ENCODE measurements at places on chromosomes 1 and 21.

GRCh38 chr1:206517784-206518183 lies 10.5 kb downstream of the RASSF5 start:
- no peak for DNase-seq

DNA sequence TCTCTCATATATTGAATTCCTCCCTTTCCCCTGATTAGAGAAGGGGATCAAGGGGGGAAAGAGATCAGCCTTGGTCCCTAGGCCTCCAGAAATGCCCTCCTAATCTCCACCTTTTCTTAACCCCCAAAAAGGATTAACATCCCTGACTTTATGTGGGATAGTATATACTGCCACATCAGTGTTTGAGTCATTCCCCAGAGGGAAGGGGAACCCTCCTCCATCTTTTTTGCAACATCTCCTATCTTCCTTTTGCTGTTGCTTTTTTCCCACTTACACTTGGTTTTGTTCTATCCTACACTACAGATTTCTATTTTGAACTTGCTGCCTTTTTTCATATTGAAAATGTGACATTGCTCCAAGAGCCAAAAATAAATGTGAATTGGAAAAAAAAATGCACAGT lies 65.4 kb upstream of the PODN start:
- DNase-seq, result no peak

- DNase-seq, result no peak
Measured at GRCh38 chr1:234554698-234555311, 55.2 kb downstream of the IRF2BP2 start.

- no peak for DNase-seq
Measured at GRCh38 chr21:44735821-44736220, 24.4 kb upstream of the TSPEAR start.

- no peak for DNase-seq
Measured at GRCh38 chr1:33972676-33973395, 109.0 kb downstream of the HMGB4 start.

DNA sequence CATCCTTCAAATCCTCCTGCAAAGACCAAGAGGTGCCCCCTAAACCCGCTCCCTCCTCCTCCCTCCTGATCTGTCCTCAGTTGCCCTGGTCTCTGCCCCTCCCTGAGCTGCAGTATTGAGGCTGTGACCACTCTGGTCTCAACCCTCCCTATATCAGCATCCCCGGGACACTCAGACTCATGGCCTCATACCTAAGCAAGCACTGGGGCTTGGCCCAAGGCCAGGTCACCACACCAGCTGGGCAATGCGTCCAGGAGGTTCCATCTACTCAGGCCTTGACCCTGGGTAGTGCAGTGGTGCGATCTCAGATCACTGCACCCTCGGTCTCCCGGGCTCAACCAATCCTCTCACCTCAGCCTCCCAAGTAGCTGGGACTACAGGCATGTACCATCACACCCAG lies 9.8 kb downstream of the KIF17 start:
- no peak for DNase-seq

- DNase-seq, result no peak
Measured at GRCh38 chr1:37676281-37677142, 15.8 kb upstream of the CDCA8 start.

GRCh38 chr21:45040157-45040711 lies 34.1 kb upstream of the ADARB1 start:
- no peak for DNase-seq

DNA sequence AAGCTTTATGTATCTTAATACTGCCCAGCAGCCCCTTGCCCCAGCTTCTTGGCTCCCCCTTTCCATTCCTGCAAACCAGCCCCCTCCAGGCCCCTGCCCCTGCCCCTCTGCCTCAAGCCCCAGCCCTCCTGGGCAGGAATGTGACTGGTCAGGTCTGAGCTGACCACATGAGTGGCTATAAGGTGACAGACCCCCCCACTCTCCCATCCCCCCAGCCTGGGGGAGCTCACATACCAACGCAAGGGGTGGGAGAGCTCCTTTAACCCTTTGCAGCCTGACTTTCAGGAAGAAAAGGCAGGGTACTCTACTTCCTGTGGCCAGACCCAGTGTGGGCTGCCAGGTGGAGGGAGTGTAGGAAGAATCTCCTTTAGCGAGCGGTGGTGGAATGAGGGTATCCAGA lies 33.2 kb downstream of the AHDC1 start:
- no peak for DNase-seq

DNA sequence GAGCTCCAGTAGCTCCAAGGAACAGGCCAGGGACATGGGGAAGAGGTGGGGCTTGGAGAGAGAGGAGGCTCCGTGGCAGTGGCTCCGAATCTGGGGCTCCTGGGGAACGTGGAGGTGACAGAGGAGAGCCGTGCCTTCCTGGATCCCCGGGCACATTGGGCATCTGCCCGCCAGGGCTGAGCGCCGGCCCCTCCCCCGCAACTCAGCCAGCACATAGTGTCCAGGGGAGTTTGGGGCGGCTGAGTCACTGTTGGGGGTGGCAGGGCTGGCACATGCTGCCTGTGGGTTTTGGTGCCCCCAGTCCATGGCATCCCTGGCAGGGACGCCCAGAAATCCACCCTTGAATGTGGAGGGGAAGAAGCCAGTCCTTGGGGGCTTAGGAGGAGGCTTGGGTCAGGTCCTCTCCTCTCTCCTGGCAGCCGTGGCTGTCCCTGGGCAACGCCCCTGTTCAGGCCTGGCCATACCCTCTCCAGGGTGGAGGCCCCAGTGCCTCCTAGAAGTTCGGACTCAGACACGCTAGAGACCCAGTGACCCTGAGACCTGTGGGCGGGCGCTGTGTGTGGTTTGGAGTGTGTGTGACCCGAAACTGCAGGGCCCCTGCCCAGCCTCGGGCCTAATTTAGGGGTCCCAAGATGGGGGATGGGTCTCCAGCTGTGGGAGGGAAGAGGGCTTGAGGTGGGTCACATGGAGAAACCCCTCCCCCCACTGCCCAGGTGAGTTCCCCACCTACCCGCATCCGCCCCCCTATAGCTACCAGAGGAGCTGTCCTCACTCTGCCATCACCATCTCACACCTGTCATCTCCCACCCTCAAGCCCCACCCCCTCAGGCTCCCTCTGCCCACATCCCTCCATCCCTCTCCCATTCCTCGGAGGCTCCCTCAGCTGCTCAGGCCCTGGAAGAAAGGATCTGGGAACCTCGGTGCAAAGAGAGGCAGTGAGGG lies 1.6 kb downstream of the HSPB7 start:
- DNase-seq, result no peak

DNA sequence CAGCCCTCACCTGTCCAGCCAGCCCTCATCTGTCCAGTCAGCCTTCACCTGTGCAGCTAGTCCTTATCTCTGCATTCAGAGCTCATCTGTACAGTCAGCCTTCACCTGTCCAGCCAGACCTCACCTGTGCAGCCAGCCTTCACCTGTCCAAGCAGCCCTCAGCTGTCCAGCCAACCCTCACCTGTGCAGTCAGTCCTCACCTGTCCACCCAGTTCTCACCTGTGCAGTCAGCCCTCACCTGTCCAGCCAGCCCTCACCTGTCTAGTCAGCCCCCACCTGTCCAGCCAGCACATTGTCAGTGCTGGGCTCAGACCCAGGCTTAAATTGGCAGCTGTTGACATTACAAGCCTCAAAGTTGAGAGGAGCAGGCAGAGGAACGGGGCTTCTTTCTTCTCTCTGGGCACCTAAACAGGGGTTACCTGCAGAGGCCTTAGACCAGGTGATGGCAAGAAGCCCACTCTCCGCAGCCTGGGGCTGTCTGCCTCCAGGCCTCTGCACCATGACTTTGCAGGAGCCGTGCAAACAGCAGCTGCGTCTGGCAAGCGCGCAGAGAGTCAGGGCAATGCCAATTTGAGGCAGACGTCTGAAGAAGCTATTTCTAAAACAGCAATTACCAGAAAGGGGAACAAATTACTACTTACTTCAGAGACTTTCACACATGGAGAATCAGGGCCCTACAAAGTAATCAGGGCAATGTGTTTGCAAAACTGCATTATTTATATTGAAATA lies 506.1 kb downstream of the NPHP4 start:
- DNase-seq, result no peak

DNA sequence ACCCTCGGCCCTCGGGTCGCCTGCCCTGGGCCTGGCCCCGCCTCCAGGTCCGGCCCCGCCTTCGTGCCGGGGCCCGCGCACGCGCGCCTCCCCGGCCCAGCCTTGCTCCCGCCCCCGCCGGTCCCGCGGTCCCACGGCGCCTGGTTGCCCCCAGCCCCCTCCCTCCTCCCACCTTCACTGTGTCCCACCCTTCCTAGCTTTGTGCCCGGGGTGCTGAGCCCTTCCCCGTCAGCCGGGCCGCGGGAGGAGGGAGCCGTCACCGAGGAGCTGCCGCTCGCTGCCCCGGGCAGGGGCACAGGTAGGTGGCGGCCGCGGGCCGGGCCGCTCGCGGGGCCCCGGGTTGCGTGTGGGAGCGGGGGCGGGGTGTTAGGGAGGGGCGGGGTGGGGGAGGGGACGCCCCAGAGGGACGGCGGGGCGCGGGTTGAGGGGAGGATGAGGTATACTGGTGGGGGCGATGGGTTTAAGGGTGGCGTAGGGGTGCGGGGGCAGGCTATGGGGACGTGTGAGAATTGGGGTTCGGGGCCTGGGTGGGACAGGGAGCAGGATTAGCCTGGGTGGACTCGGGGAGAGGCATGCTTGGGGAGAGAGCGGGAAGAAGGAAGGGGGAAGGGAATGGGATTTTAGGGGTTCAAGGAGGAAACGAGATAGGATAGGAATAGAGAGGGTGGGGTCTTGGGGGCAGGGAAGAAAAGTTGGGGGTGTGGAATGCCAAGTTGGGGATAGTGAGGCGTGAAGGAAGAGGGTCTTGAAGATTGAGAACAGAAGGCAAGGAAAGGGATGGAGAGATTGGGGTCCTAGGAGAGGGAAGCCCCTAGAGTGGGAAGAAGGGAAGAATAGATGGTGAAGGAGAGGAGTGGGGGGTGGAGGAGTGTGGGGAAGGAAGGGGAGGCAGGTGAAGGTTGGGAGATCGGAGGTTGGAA lies at the start of gene LRRC42:
Gene LRRC42, plus strand, starts transcription at position 99 of the 920 bp plus-strand sequence. CDS start 5,650 bp downstream, outside the sequence.
- DNase-seq, result no peak

DNA sequence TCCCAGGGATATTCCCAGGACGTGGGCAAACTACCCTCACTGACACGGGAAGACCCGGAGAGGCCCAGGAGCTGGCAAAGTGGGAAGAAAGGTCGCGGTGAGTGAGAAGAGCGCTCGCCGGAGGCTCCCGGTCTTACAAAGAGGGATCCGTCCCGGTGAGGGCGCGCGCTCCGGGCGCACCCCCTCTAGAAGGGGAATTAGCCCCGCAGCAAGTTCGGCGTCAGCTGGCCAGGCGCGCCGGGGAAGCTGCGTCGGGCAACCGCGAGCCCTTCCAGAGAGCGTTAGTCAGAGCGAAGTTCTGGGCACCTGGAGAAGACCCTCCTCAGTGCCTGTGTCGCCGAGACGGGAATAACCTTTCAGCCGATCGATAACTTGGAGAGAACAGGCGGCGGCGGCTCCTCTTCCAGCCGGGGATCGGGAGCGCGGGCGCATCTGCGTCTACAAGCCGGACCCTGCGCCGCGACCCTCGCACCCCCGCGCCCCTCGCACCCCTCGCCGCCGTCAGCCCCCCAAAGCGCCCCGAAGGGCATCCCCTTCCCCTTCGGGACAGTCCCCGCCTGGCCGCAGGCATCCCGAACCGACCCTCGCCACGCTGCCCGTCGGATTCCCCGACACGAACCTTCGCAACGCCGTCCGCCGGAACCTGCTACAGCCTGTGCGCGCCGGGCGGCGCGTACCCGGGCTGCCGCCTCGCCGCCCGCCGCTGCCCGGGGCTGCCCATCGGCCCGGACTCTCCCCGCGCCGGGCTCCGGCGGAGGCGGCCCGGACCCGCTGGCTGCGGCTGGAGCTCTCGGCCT lies 485 bp downstream of the SIPA1L2 start:
- peak; percentile 3 for DNase-seq

- no peak for DNase-seq
Measured at GRCh38 chr1:205259324-205259832, 31.6 kb downstream of the TMCC2 start.

- no peak for DNase-seq
Measured at GRCh38 chr1:205013683-205014367, 29.2 kb upstream of the CNTN2 start.

DNA sequence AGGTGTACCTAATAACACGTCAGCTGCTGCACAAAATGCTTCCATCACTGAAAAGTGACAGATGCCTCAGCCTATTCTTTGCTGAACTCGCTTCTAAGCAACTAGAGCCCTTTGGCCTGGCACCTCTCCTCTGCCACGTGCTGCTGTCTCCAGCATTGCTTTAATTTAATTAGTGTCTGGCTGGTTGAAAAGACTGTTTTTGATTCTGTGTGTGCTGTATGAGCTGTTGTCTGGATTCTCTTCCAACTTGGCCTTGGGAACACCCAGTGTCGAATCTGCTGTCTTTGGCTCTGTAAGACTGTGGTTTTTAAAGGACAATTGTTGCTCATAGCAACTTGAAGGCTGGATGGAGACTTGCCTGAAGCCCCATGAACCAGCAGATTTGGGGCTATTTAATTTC lies 109.5 kb downstream of the PSMG1 start:
- no peak for DNase-seq

DNA sequence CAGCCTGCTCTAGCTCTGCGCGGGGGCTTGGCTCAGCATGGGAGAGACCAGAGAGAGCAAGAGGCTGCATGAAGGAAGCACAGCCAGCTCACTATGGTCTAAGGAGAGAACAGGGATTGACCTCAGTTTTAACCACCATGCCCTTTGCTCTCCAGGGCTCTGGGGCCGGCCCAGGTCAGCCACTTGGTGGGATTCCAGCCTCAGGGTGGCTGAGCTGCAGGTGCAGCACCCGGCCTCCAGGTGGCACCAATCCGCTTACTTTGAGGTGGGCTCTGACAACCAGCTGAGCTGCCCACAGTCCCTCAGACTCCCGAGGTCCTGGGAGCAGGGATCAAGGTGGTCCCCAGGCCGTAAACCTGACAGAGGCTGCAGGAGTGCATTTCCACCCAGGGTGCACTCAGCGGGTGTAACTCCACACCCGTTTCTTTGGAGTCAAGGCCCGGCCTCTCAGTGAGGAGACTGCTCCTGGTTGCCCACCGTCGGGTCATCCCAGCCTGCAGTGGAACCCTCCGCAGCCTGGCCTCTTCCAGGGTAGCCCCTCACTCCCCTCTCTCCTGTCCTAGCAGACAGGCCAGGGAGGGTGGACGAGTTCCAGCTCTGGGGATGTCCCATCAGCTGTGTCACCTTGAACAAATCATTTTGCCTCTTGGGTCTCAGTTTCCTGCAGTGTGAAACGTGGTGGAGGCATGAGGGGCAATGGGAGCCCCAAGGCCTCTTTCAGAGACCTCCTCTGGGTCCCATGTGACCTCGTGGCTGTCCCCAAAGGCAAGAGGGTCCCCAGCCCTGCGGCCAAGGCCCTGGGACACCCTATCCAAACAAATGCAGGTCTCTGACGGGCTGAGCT lies 607 bp upstream of the LGR6 start:
- peak; percentile 21 for DNase-seq

GRCh38 chr1:173249349-173249748 lies 42.2 kb upstream of the TNFSF4 start:
- DNase-seq, result no peak

DNA sequence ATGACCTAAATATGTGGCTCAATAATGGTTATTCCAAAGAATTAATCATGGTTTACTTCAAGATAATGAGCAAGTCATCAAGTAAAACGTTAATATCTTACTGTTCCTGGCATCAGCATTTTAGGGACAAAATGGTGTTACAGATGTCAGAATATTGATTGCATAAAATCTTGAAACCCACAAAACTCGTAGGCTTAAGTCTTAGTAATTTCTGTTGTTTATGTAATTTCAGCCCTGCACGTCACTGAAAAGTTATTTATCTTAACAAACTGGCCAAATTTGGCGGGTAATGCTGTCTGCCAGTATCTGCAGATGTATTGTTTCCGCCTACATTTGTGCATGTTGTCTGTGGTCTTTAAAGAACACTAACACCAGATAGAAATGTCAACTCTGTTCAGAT lies 25.8 kb downstream of the CDC7 start:
- no peak for DNase-seq

- no peak for DNase-seq
Measured at GRCh38 chr1:205927676-205928075, 15.6 kb downstream of the SLC26A9 start.
